Activated naive CD4-positive, alpha-beta T cell treated with anti-CD3 and anti-CD28 coated beads, Interleukin-2, amount 50 U/mL, for 72 hours (primary cell): ENCODE measurements at places on chromosomes 12 and 14. TPM values are rescaled to one million over a fixed set of nuclear protein-coding genes. Genes with fewer than 3 reads are reported as not detected.

- no peak for DNase-seq
Measured at GRCh38 chr14:76337635-76338545, 38.0 kb upstream of the ESRRB start.

- DNase-seq, result no peak
Measured at GRCh38 chr14:89891055-89891454, 63.5 kb downstream of the EFCAB11 start.

DNA sequence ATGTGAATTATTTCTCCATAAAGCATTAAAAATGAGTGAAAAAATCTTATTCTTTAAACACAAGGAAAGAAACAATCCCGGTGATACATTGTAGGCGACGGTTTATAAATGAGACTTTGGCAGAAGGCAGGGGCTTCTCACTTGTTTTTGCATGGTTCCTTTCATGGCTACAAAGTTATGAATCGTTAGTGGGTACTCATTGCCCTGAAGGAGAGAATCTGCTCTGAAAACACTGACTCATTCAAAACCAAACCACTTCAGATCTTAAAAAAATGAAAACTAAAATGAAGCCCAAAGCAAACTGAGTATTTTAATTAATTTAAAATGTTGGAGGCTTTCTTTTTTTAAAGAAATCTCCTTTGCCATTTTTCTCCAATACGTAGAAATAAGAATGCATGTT lies 41.4 kb upstream of the AMIGO2 start:
- no peak for DNase-seq

GRCh38 chr12:106903241-106903945 lies 52.3 kb upstream of the TMEM263 start:
- peak; percentile 80 for DNase-seq

- DNase-seq, result peak; percentile 49
Measured at GRCh38 chr14:24806061-24806678, 172.2 kb upstream of the GZMB start.

GRCh38 chr14:63761351-63762117 lies 33.7 kb upstream of the SGPP1 start:
- DNase-seq, result no peak

DNA sequence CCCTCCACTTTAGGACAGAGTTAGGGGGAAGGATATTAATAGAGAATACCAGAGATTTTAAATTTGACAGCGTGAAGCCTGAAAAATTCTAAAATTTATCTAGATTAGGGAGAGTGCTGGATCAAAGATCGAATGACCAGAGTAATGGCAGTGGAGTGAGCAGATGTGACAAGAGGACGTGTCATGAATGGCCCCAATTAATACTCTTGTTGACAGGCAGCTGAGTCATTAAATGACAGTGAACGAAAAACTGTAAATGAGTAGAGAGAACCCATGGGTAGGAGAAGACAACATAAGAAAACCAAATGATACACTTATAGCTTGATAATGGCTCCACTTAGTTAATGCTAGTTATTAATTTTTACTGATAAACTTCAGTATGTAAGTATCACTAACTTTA lies 73.9 kb upstream of the PLEKHA5 start:
- no peak for DNase-seq

DNA sequence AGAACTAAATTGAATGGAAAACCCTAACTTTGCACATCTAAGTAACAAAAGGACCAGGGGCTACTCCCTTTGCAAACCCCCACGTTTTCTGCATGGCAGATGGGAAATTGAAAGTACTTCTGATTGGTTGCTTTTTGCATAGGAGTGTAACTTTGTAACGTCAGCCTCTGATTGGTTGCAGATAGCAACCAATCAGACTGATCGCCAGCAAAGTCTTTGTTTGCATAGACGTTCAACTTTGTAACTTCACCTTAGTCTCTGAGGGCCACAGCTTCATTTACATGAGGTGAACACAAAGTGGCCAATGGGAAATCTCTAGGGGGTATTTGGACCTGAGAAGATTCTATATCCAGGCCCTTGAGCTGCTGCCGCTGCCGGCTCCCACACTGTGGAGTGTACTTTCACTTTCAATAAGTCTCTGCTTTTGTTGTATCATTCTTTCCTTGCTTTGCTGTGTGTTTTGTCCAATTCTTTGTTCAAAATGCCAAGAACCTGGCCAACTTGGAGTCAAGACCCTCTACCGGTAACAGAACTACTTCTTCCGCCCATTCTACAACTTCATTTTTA lies 102.5 kb upstream of the PRICKLE1 start:
- no peak for DNase-seq

- no peak for DNase-seq
Measured at GRCh38 chr14:68506021-68506644, 286.7 kb downstream of the ZFP36L1 start.

GRCh38 chr14:29236401-29236800 lies 469.8 kb downstream of the FOXG1 start:
- no peak for DNase-seq

DNA sequence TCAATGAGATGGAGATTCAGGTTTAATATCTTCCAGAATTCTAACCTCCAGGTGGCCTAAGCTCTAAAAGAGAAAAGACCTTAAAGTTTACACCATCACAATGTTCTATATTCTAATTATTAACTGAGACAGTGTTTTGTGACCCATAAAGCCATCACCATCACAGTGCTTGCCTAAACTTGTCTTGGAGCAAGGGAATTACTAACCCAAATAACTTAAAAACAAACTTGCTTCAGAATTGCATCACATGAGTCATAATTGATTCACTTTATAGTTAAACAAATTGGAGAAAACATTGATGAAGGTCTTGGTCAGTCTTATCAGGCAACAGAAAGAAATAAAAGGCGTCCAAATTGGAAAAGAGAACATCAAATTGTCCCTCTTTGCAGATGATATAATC lies 54.5 kb upstream of the ALG10 start:
- DNase-seq, result no peak

GRCh38 chr12:42278128-42278510 lies 40.1 kb upstream of the YAF2 start:
- DNase-seq, result no peak

GRCh38 chr12:109726511-109727038 lies 12.9 kb downstream of the FAM222A start:
- DNase-seq, result no peak

DNA sequence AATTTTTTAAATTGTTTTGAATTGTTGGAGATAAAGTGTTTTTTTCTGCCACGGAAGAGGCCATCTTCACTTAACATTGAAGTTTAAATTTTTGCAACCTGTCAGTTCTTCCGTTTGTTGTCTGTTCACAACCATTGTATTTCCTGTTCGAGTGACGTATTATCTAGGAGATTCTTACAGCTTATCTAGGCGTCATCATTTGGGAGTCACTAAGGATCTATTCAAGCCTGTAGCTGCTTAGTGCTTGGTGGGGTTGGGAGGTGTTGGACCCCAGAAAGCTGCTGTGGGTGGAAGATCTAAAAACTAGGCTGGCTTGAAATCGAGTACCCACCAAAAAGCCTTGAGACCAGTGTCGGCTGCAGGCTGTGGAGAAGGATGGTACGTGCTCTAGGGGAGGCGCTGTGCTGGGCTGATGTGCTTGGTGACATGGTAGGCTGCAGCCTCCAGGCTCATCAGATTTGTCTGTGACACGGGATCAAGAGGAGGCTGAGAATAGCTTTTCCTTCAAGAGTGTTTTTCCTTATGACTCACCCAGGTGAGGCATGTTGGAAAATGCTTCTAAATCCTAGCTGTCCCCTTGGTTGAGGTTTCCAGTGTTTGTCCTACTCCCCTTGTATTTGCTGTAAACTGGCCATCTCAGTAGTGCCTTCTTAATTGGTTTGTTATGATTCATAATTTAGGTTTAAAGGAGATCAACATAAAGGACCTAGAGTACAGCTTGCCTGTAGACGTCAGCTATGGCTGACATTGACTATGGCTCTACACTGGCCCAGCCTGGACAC lies 57.8 kb downstream of the ATG14 start:
- DNase-seq, result no peak

GRCh38 chr14:93317210-93317874 lies 15.5 kb downstream of the BTBD7 start:
- DNase-seq, result no peak

GRCh38 chr12:110269622-110270124 lies 11.4 kb upstream of the ATP2A2 start:
- no peak for DNase-seq

DNA sequence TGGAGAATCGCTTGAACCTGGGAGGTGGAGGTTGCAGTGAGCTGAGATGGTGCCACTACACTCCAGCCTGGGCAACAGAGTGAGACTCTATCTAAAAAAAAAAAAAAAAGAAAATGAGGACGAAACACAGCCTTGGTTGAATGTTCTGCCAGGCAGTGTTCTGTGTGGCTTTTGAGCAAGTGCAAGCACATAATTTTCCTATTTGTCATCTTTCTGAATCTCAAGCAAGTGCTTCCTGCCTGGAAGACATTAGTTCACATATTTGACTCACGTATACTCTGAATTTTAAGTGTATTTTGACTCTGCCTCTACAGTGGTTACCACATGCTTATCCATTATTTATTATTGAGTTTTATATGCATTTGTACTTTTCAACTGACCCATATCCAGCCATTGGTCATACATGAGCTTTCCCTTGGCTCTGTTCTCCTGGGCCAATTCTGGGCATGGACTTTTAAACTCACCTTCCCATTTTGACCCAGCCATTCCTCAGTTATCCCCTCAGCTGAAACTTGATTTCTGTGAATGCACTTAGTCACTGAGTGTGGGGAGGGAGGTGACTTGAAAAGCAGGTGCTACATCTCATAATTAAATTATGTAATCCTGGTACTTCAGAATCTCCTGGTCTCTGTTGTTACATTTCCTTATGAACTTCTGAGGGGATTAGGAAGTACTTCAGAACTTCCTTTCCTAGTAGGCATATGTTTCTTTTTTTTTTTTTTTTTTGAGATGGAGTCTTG lies 8.1 kb downstream of the OR10G2 start:
- DNase-seq, result no peak

DNA sequence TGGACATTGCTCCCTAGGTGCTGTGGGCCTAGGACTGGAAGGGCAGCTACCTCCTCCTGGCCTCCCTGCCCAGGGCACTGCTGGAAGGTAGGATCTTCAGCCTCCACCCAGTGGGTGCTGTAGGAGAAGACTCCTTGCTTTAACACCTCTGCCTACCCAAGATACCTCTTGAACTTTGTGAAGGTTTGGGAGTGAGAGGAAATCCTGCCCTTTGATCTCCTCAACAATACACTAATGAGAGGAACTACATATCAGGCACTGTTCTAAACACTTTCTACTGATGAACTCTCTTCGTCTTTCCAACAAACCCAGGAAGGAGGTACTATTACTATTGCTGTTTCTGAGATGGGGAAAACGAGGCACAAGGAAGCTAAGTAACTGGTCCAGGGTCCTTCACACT lies 66.9 kb downstream of the PLEKHG3 start:
- no peak for DNase-seq

GRCh38 chr12:24027352-24027751 lies 77.9 kb upstream of the SOX5 start:
- DNase-seq, result no peak

GRCh38 chr12:24599736-24600135 lies 349.2 kb downstream of the BCAT1 start:
- DNase-seq, result no peak

DNA sequence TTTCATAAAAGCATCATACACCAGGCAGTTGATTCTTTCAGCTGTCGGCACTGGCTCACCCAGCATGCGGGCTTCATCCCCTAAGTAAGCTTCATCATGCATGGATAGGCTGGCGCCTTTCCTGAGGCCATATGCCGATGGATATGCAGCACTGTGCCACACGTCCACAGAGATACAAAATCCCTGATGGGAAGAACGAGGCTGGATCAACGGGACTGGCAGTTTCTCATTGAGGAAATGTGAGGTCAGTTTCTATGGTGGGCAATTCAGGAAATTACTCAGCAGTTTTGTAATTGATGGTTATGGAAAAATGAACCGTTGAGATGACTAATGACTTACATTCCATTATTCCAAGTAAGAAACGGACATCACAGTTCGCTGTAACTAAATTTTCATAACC lies 453.8 kb downstream of the TMEM121 start:
- no peak for DNase-seq

GRCh38 chr14:53954551-53955228 lies 1.9 kb downstream of the BMP4 start:
- DNase-seq, result no peak

DNA sequence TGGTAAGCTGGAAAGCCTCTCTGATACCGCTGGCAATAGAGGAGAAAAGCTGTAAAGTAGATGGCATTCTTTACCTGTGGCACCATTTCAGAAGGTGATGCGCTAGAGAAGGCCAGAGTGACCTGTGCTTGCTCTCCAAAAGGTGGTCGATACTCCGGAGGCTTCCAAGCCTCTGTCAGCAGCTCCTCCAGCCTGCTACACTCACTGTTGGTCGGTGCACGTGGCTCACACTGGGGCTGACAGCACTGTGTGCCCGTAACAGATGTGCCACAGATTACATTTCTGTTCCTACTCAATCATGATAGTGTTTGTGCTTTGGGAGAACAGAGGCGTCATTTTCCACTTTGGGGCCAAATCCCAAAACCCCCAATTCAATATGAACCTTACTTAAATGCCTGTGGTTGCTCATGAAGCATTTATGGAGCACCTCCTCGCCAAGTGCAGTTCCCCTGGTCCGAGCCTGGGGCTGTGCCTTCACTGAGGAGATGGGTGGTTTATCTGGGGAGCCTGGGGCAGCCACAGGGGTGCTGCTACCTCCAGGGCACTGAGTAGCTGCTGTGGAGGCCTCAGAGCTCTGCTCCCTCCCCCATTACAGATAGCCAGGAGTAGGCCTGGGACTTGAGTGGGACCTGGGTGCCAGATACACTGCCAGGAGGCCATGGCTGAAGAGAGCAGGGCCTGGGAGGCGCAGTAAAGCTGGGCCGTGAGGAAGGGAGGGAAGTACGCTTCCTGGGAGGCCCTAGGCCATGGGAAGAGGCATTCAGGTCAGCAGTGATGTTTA lies 26.8 kb downstream of the CCNK start:
- no peak for DNase-seq

DNA sequence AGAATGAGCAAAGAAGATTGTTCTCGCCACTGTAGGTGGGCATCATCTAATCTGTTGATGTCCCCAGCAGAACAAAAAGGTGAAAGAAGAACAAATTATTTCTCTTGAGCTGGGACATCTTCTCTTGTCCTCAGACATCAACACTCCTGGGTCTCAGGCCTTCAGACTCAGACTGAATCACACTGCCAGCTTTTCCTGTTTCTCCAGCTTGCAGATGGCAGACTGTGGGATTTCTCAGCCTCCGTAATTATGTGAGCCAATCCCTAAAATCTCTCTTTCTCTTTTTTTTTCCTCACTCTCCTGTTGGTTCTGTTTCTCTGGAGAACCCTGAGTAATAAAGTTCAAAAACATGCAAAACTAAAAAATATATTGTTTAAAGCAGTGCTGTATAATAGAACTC lies 3.7 kb upstream of the TMPRSS12 start:
- DNase-seq, result no peak

Gene RNU6-7
- not detected for total RNA-seq

Gene ANP32D
- not detected for total RNA-seq

Gene RAPGEF3
- total RNA-seq, result 2.7 TPM

Gene CACNA1C
- total RNA-seq, result 0.05 TPM

Gene SRGAP1
- total RNA-seq, result not detected

Gene KRT73
- 0.98 TPM for total RNA-seq

Gene PDZRN4
- not detected for total RNA-seq

Gene CPNE6
- not detected for total RNA-seq

Gene NID2
- total RNA-seq, result not detected

Gene CLEC6A
- total RNA-seq, result not detected
